ENCODE measurements at places on chromosomes 6 and 20.

GRCh38 chr6:101806241-101806640, 412.7 kb downstream of the GRIK2 start:
- no peak for DNase-seq

- DNase-seq, result no peak
Observed at GRCh38 chr6:21823371-21823770, 229.8 kb downstream of the SOX4 start.

DNA sequence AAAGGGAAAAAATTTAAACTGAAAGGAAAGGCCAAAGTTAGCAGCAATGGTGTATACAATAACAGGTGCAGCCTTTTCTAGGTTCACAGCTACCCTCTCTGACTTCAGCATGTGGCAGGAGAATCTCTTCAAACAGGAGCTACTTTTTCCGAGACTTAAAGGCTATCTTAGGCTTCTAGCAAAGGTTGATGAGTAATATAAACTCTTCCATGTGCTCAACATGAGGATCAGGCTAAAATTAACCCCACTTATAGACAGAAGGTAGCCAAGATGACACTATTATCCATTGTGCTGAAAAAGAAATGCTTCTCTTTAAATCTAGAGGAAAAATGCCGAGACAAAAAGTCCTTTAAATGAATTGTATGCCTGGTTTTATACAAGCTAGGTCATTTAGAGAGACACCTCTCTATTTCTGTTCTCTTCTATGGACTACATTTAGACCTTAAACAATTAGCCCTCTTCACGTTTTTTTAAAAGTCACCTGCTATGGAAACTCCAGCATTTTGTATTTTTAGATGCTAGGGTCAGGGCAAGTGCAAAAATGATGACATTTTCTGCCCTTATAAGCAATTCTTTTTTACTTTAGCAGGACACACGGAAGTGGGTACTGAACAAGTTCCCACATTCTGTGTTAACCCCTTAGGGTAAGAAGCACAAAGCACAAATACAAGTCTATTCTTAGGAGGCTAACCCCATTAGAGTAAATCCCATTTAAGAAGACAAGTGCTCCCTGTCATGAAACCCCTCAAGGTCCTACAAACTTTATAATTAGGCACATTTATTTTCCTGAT, 216.8 kb upstream of the CITED2 start:
- no peak for DNase-seq

- DNase-seq, result no peak
Observed at GRCh38 chr6:5174756-5175549, 85.8 kb downstream of the LYRM4 start.

- no peak for DNase-seq
Observed at GRCh38 chr6:105041880-105042279, 85.0 kb downstream of the LIN28B start.

GRCh38 chr20:23488996-23489395, 1.9 kb upstream of the CST8 start:
- DNase-seq, result no peak

GRCh38 chr20:815226-815625, 18.3 kb upstream of the FAM110A start:
- no peak for DNase-seq

DNA sequence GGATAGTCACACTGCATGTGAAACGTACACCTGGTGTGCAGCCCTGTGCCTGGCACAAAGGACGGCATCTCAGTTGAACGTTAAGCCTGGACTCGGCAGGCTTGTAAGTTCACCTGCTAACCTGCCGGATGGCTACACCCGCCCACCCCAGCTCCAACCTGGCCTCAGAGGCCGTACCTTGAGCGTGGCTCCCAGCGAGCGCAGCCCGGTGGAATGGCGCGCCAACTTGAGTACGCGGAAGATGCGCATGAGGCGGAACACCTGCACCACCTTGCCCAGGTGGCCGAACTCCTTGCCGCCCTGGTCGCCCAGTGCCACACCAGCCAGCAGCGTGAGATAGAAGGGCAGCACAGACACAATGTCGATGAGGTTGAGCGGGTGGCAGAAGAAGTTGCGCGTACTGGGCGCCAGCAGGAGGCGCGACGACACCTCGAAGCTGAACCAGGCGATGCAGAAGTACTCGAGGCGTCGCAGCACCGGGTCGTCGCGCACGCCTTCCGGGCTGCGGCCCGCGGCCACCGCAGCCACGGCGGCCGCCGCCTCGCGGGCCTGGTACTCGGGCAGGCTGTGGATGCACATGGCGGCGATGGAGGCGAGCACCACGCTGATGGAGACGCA, 3.3 kb downstream of the KCNS1 start:
- DNase-seq, result peak; percentile 73

DNA sequence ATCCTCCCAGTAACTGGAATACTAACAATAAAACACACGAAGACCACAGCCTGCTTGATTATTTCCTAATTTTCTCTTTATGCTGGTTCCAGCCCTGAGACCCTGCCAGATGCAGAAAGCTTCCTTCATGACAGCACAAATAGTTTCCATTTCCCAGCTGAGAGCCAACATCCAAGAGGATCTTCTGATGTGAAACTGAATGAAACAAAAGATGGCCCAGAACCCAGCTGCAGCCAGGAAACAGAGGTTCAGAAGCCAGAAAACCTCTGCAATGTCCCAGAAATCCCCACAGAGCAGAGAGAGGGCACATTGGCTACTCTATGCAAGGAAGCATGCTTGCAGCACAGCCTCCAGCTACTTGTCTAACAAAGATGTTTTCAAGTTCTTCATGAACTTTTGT, 61.8 kb upstream of the PLEKHG1 start:
- DNase-seq, result no peak

GRCh38 chr20:3188823-3189413, 15.6 kb downstream of the DDRGK1 start:
- no peak for DNase-seq

DNA sequence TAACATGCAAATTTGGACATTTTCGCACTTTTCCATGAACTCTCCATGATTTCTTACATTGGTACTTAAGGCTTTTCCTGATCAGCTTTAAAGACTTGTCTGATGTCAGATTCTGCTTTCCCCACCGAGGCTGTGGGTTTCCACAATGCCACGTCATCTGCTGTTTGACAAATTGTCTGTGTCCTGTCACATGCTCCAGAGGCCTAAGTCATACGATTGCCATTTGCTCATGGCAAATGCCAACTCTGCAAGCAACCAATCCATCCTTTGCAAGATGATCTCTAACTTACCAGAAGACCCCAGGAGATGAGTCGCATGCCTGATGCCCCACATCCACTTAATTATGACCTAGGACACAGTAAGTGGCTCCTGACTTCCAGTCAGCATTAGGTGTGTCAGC, 556.5 kb downstream of the BMP2 start:
- no peak for DNase-seq

DNA sequence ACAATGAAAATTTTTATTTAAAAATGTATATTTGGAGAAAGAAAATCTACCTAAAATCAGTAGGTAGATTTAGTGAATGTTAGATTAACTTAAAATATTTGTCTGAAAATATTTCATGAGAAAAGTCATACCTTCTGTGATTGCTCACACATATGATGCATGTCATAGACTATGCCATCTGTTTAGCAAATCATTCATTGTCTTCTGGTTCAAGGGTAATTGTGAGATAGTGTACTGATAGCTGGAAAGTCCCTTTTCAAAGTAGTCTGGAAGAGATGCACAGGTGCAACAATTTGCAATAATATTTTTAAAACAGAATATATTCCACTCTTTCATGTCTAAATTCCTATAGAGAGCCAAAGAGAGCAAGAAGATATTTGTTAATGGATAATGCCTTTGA, 21.0 kb upstream of the RNF217 start:
- DNase-seq, result no peak

DNA sequence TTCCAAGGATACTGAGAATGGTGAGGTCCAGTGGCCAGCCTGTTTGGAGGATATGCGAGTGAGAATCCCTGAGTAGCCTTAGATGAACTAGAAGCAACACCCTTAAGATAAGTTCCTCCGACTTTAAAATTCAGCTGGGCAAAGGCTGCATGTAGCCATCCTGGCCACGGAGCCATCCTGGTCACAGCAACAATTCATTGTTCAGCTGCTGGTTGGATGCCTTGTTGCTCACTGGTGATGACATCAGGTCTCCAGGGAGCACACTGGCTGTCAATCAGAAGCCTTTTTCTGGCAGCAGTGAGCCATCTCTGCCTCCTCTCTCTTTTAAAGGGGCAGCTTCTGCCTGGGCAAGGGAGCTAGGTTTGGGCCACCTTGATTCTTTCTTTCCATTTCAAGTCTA, 22.4 kb upstream of the RIMS4 start:
- no peak for DNase-seq

- no peak for DNase-seq
Observed at GRCh38 chr20:7770578-7770977, 169.7 kb downstream of the HAO1 start.

GRCh38 chr6:137193256-137194070, 20.0 kb upstream of the IL22RA2 start:
- no peak for DNase-seq

DNA sequence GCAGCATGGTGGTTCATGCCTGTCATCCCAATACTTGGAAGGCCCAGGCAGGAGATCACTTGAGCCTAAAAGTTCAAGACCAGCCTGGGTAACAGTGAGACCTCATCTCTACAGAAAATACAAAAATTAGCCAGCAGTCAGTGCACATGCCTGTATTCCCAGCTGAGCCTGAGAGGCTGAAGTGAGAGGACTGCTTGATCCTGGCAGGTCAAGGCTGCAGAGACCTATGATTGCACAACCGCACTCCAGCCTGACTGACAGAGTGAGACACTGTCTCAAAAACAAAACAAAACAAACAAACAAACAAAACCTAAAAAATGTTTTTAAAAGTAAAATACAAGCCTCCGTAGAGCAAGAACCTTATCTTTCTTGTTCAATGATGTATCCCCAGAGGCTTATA, 6.0 kb downstream of the CEP85L start:
- no peak for DNase-seq

GRCh38 chr6:21227486-21227885, 366.1 kb upstream of the SOX4 start:
- no peak for DNase-seq

DNA sequence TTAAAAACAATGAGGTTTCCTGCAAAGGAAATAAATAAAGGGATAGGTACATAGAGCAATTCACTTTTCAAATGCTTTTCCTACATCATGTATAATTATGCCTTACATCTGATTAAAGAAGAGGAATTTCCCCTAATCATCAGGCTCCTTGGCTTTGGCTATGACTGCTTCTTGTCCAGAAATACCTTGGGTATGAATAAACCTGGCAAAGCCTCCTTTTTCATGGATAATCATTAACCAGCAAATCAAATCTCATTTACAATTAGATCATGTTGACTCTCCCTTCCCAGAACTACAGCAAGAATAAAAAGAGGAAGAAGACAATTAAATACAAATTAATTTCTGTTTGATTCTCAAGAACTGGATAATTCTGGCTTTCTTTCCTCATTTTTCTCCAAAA, 58.0 kb upstream of the CD2AP start:
- no peak for DNase-seq

DNA sequence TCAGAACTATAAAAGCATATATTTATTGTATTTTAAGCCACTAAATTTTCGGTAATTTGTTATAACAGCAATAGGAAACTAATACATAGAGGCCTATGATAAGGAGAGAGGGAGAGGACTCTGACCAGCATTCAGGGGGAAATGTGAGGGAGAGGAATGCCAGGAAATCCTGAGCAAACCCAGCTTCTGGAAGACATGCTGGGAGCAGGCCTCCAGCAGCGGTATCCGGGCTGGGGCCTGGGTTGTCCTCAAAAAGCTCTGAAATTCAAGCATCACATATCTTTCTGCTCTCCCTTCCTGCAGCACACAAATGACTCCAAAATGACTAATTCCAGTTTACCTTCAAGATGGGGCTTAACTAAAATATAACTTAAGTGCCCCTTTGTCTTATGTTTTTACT, 33.4 kb upstream of the RIMS1 start:
- DNase-seq, result no peak

- peak; percentile 89 for DNase-seq
Observed at GRCh38 chr20:63178889-63179686, 36.8 kb downstream of the YTHDF1 start.

GRCh38 chr6:48474830-48475229, 363.8 kb upstream of the PTCHD4 start:
- no peak for DNase-seq

- DNase-seq, result no peak
Observed at GRCh38 chr6:126170978-126171382, 168.9 kb upstream of the CENPW start.

DNA sequence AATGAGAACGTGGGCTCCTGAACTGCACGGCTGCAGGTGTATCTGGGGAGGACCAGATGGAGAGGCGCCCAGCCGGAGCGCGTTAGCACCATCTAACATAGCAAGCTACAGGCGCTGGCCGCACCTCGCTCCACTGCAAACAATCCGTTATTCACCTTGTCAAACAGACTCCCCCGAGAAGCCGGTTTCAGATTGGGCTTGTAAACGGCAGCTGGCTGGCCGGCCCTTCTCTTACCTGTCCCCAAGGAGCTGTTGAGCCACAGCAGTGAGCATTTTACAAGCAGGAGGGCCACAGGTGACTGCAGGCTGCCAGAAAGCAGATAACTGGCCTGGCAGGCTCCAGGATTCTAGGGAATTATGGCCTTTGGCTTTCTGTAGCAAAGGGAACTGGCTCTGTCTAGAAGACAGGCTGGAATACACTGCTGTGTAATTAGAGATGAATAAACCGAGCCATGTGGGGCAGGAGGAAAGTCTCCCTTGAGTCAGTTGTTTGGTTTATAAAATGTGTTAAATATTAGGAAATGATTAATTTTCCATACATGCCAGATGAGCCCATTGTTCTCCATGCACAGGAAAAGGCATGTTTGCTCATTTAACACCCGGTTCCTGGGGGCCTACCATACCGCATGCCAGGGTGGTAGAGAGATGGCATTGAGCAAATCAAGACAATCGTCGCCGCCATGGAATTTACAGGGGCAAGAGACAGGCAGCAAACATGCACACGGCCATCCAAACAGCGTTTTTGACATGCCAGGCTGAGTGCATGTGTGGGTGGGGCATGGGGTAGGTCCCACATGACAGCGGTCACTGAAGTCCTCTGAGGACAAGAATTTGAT, 159.3 kb downstream of the NFATC2 start:
- DNase-seq, result peak; percentile 37

DNA sequence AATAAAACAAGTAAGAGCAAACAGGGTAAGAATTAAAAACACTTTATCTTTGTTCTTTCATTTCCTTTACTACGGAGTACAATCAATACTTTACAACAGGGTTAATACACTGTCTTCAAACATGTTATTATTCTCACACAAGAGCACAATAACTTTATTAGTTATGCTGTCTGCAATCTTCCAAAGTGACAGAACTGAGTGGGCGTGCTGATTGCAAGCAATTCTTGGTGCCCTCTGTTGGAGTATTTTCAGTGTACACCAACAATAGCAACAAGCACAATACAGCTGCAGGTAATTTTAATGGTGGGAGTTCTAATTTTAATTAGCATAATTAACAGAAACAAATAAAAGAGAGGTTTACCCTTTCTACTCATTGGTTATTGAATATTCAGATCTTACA, 33.9 kb upstream of the PTPRK start:
- DNase-seq, result no peak

DNA sequence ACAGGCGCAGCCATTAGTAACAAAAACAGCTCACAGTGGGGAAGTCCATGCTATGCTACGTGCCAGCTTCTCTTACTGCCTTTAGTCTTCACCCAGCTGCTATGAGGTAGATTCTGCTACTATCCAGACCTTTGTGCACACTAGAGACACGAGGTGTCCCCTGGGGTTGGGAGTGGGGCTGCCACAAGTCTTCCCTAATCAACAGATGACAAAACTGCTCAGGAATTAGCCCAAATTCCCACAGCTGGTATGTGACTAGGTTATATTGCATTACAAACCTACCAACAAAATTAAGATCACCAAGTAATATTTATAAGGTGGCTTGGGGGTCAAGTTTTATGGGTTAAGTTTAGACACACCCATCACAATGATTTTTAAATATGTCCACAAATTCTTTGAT, 63.3 kb downstream of the PSMB1 start:
- no peak for DNase-seq
